ENCODE measurements at places on chromosomes 13 and 19.

GRCh38 chr19:48379058-48379457, 12.3 kb downstream of the KDELR1 start:
- DNase-seq = no peak

- peak; percentile 92 for DNase-seq
Observed at GRCh38 chr19:17706750-17707181, 12.5 kb upstream of the MAP1S start.

DNA sequence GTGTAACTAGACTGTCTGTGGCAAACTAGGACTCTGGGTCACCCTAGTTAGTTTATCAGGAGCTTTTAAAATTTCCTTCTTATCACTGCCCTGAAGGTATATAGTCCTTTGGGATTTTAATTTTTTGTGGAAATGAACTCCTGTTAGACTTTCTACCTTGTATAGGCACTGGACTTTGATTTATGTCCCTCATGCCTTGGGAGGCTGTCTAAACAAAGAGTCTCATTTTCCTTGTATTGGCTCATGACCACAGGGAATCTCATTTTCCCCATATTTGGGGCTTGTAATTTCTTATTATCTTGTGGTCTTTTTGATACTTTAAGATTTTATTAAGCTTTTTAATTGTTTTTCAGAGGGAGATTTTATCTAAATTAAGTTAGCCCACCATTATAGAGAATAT, 21.4 kb downstream of the KCTD4 start:
- DNase-seq = no peak

GRCh38 chr19:30540761-30541160, 168.6 kb downstream of the ZNF536 start:
- no peak for DNase-seq

GRCh38 chr13:99357131-99357596, 50.0 kb upstream of the GPR183 start:
- peak; percentile 75 for DNase-seq

GRCh38 chr13:51826606-51827005, 18.4 kb downstream of the TMEM272 start:
- no peak for DNase-seq

- DNase-seq = no peak
Observed at GRCh38 chr19:43634506-43634871, 5.2 kb downstream of the CADM4 start.

- DNase-seq = peak; percentile 62
Observed at GRCh38 chr19:54448040-54448773, 792 bp upstream of the LENG8 start.

DNA sequence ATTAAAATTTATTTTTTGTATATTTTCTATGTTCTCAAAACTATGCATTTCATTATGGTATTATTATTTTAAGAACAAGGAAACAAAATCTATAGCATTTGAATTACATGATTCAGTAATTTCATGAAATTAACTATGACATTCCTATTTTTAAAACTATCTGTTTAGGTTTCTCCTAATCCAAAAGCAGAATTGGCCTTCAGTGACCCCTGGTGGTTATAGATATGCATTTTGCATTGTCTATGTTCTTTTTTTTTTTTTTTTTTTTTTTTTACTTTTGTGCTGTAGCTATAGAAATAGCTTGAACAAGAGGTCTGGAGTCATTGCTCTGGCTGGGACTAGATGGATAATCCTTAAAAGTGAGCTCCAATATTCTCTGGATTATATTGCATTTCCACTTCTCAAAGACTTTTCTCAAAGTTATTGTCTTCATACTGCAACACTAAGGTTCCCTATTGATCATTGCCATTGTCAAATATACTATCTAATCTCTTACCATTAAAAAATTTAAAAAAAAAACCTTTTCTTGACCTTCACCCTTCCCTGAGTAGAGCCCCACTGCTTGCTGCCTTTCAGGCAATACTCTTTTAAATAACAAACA, 15.9 kb upstream of the DNAJC3 start:
- peak; percentile 53 for DNase-seq

GRCh38 chr13:46896341-46897137, at the start of gene HTR2A:
Gene HTR2A (minus strand): TSS chr13:46897053. CDS start chr13:46895906, 1,147 bp downstream.
- peak; percentile 4 for DNase-seq

DNA sequence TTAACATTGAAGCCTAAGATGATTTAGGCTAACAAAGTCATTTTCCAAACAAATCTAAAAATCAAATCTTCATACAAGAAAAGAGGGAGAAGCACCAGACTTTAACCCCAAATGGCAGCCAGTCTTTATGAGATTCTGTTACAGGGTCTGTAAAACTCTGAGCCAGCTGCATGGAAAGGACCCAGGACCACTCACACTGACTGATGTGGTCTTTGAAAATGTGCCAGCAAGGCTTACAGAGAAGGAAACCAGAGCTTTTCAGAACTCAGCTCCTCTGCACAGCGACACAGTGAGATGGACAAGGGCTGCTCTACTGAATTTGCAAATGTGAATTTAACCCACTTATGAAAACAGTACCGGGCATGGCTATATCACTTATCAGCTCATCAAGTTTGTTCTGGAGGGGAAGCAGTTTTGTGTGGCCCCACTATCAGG, 98.8 kb upstream of the SERP2 start:
- DNase-seq = peak; percentile 32

DNA sequence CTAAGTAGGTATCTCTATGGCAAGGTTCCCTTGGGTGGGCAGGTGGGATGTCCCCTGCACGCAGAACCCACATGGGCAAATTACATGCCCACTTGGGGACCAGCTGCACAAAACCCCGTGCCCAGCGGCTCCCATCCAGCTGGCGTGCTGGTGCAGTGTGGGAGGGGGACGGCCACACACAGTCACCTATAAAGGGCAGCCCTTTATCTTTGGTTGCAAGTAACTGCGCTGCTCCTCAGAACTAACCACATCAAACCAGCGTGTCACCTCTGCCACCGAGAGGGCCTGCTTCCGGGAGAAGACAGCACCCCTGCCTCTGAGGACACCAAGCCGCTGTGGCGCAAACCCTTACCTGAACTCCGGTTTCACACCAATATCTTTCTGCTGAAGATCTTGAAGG, 32.2 kb downstream of the ANKRD27 start:
- no peak for DNase-seq

GRCh38 chr13:39575641-39576238, 27.3 kb downstream of the LHFPL6 start:
- DNase-seq = no peak

- DNase-seq = no peak
Observed at GRCh38 chr19:35522745-35523327, 5.3 kb downstream of the SBSN start.

- no peak for DNase-seq
Observed at GRCh38 chr19:38425810-38426466, at the start of gene RASGRP4. Gene RASGRP4 (minus strand): TSS chr19:38426219. CDS start chr19:38426091, 128 bp downstream.

DNA sequence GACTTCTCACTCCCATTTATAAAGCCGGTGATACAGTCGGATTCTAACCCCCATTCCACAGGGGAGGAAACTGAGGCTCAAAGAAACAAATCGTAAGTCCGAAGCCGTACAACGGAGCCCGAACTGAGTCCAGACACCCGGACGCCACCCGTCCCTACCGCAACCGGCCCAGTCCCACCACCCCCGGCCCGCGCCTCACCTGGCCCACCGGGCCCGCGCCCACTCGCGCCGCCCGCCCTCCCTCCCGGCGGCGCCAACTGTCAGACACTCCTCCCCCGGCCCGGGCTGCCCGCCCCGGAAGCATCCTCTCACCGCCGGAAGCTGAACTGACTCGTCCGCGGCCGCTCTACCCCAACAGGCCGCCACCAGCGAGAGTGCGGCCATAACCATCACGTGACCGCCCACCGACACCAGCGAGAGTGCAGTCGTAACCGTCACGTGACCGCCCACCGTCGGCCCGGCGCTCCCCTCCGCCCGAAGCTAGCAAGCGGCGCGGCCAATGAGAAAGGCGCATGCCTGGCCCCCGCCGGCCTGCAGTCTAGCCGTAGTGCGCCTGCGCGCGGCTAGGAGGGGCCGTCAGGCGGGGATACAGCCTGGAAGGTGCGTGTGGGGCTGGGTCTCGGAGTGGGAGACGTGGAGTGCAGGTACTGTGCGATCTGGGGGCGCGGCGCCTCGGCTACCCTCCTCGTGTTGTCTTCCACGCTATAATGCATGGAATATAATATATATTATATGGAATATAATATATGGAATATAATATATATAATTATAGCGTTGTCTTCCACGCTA, at the start of the genes C19orf47 and PLD3:
Gene C19orf47 (minus strand): TSS at position 273 of the 789 bp plus-strand sequence. CDS start 6,540 bp downstream, outside the sequence.
Gene PLD3 (plus strand): TSS at position 571 of the 789 bp plus-strand sequence. CDS start 17,789 bp downstream, outside the sequence.
- DNase-seq = peak; percentile 98

DNA sequence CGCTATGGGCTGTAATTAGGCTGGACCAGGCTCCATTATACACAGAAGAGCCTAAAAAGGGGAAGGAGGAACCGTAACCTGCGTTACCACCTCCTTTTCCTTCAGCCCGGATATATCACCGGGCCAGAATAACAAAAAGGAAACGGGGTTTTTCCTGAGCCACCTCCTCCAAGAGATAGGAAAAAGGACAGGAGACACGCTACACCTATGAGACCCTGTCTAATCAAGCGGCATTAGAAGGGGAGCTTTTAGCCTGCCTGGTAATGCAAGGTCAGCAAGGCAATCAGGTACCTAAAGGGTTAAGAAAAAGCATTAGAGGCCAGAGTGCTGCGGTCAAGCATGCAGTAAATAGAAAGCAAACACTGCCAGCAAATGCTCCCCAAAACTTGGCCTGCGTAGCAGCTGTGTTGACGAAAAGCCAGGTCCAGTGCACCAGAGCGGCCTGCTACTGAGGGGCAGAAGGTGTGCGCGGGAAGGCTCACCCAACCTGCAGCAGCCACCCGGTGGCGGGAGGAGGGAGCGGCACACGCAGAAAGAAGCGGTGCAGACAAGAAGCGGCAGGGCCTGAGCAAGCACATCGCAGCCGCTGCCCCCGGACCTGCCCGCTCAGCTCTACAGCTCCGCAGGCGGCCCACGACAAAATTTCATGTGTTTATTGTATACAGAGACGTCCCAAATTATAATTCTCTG, 1466.1 kb downstream of the UQCRFS1 start:
- peak; percentile 1 for DNase-seq

DNA sequence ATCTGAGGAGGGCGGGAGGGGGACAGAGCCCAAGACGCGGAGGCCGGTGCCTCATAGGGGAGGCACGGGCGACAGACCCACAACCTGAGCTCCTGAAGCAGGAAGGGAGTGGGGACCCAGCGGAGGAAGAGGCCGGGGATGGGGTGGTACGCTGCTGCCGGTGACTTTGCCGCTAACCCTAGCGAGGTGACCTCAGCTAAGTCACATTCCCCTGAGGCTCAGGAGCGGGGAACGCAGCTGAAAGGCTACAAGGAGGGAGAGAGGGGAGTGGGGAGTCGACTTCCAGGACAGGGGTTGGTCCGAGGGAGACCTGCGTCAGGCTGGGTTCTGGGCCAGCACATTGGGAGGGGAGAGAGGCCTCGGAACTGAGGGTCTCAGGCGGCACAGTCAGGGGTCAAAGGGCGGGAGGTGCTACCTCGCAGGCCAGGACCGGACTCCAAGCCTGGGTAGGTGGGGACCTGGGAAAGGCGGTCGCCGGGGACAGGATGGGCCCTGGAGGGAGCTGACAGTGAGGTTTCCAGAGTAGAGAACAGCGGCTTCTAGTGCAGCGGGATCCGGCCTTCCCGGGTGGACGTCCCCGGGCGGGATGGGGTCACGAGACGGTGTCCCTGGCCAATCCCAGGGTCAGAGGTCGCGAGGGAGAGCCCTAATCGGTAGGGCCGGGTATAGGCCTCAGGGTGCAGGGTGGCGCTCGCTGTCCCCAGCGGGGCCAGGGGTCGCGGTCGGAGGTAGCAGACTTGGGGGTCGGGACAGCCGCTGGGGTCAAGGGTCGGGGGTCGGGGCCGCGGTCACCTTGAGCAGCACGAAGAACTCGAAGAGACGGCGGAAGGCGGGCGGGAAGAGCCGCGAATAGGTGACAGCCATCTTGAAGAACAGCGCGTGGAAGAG, 699 bp downstream of the TMEM259 start:
- no peak for DNase-seq

DNA sequence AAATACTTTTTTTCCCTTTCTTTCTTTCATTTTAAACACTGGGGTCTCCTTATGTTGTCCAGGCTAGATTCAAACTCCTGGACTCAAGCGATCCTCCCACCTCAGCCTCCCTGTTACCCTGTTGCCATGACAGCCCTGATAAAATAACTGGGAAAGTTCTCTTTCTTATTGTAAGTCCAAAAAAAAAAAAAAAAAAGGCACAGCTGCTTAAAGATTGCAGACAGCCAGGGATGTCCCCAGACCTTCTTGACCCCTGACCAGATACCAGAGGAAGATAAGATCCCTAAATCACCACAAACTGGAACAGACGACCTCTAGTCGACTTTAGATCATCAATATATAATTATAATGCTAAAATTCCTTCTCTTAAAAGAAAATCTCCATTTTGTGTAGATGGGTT, 1.1 kb upstream of the MVB12A start:
- DNase-seq = peak; percentile 60

DNA sequence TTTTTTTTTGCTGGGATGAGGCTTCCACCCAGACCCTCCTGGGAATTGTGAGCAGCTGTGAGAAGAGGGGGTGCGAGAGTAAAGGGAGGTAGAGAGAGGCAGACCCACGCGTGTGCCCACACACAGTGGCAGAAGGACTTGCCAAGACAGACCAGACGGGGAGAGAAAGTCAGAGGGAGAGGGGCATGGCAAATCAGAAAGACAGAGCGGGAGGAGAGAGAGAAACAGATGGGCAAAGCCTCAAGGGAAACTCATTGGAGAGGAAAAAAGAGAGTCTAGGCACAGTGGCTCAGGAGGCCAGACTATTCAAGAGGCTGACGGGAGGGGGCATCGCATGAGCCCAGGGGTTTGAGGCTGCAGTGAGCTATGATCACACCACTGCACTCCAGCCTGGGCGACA, 17.0 kb downstream of the CATSPERG start:
- no peak for DNase-seq

GRCh38 chr19:6362351-6362801, 1.0 kb downstream of the CLPP start:
- no peak for DNase-seq

GRCh38 chr19:29541473-29542253, 15.9 kb downstream of the VSTM2B start:
- DNase-seq = no peak

DNA sequence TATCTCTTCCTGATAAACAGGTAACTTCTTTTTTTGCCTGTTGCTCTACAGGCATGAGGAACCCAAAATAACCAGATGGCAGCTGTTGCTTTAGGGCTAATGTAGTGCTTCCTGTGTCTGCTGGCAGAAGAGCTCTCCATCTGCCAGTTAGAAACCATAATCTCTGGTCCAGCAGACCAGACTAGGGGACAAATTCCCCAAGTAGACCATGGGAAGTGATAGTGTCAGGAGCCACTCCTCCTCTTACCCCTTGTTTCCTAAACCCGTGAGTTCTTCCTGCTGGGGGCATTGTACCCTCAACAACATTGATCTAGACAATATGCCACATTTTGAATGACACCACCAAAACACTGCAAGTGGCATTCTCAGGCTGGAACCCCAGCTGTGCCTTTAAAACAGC, 135.9 kb downstream of the DLEU7 start:
- DNase-seq = no peak

GRCh38 chr13:41961466-41961760, 504 bp upstream of the VWA8 start:
- DNase-seq = peak; percentile 70

Measured in amniotic epithelial cell (primary cell).